Activated T-helper 1 cell treated with Interleukin-2 at 50 U/mL for 16 hours (primary cell): ENCODE measurements at places on chromosomes 16 and 17.

GRCh38 chr16:56781528-56781961 lies 51.6 kb downstream of the NUP93 start:
- no peak for DNase-seq

- DNase-seq, result no peak
These were observed 299.6 kb upstream of the CCL2 start for GRCh38 chr17:33955461-33955860.

- DNase-seq, result no peak
These were observed 3.5 kb upstream of the CD68 start for GRCh38 chr17:7575959-7576358.

DNA sequence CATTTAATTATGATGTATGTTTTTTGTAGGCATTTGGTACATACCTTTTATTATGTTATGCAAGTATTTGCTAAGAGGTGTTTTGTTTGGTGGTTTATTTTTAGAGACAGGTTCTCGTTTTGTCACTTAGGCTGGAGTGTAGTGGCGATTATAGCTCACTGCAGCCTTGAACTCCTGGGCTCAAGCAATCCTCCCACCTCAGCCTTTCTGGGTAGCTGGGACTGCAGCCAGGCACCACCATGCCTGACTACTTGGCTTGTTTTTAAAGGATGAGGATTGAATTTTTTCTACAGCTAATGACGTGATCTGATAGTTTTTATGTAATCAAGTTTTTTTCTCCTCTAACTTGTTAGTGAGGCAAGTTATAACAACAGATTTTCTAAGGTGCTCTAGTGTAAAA lies 199.6 kb downstream of the SPECC1 start:
- DNase-seq, result no peak

GRCh38 chr17:82243648-82244412 lies 15.0 kb downstream of the SLC16A3 start:
- DNase-seq, result no peak

- DNase-seq, result no peak
These were observed 479 bp downstream of the IRX6 start for GRCh38 chr16:55324285-55325079.
